Naive B cell (primary cell): ENCODE measurements at places on chromosomes 6 and 20.

- no peak for DNase-seq
These were observed 38.2 kb downstream of the PYGB start for GRCh38 chr20:25285856-25286798.

DNA sequence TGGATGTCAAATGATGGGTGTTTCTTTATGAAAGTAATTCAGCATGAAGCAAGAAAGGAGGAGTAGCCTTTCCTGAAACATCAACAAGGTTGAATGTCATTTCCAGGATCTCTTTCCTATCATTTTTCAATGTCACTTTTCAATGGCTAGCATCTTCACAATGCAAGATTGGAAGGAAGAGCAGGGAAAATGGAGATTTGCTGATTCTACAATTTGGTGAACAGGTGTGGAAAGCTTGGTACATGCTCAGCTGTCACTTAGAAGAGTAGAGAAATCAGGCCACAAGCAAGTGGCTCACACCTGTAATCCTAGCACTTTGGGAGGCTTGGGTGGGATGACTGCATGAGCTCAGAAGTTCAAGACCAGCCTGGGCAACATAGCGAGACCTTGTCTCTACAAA is 112.7 kb upstream of the FERMT1 start:
- DNase-seq: no peak

DNA sequence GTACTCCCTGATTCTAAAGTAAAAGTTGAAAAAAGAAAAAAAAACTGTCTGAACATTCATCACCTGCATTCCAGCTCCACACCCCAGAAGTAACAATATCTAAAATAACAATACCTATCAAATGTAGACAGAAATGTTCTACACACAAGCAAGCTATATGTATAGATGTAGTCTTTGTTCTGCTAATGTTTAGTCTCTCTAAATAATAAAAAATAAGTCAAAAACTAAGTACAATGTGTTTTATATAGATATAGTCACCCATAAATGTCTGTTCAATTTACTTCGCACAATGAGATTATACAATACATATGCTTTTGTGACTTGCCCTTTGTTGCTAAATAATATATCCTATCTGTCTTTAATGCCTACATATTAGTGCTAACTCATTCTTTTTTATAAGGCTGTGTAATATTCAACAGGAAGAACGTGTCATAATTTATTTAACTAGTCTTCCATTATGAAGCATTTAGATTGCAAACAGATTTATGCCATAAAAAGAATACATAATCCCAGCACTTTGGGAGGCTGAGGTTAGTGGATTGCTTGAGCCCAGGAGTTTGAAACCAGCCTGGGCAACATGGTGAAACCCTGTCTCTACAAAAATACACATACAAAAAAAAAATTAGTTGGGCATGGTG is 216.2 kb upstream of the ZNF217 start:
- no peak for DNase-seq

DNA sequence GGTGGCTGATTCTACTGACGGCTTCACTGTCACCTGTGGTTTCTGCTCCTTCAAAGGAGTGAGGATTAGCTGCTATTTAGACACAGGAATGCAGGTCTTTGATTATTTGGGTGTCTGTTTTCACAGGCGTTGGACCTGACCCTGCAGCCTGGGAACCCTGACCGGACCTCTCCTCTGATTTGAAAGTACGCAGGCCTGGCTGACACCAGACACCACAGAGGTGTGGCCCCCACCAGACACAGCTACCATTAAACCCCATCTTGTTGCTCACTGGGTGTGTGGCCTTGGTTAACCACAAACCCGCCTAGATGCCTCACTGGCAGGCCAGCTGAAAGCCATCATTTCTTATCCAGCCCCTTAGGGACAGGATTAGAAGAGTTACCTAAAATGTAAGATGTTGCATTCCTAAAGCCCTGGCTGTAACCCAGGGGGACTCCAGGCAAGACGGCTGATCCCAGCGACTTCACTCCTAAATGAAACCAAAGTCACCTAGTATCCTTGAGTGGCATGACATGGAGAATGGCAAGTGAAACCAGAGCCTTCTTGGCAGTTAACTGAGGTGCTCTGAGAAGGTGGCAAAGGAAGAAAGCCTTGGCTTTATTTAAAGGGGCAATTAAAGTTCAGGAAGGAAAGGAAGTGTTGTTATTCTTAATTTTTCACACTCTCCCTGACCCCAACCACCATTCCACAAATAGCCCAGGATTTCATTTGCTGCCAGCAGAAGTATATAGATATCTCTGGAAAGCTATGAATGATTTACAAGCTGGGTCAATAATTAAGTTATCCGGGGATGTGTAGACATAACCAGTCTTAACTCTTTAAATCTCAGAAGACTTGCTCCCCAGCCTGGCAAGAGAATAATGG is 169.9 kb downstream of the QRSL1 start:
- DNase-seq: no peak

DNA sequence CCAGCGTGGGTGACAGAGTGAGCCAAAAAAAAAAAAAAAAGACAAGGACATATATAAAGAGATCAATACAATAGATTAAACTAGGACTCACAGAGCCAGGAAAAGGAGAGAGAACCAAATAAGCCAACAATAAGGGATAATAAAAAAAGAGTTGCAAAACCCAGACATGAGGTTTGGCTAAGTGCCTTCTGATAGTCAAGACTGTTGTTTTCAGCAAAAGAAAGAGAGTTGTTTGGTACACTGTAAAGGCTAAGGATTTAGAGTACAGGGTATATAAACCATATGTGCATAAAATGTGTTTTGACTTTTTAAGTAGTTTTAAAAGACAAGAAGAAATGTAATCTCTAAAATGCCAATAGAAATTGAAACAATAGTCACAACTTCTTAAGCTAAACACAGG is 42.8 kb downstream of the RPF2 start:
- no peak for DNase-seq

DNA sequence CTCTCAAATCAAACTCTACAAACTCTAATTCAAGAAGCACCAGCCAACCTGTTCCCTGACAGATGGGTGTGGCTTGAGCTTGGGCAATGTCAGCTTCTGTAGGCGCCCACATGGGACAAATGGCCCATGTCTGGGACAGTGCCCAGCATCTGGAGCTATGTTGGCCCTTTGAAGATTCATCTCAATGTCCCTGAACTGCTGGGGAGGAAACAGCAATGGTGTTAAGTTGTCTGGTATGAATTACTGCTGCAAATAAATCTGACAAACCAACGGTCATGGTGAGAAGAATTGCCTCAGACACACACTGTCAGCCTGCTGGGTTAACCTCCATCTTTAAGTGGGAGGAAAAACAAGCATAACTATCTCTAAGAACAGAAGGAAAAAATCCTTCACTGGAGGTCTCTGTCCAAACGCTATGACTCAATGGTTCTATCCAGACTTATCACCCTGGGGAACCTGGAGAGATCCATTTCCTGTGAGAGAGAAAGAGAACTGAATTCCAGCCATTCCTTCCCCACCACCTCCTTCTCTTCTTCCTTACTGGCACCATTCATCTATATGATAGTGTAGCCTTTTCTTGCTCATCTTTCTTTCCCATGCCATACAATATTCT is 274.9 kb downstream of the CDH26 start:
- no peak for DNase-seq

DNA sequence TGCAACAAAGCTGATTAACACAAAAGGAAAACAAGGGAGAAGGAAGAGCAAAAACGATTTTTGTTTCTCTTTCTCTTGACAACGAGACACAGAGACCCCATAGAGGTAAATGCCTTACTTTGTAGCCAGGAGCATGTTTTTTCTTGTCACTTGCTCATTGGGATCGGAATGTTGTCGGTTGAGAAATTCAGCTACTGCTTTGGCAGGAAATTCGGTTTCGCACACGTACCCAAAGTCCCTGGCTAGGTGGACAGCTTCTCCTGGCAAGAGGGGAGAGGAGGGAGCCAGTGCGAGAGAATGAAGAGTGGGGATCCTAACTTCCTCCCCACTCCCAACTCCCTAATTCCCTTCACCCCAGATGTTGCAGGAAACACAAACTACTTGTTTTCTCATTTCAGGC is 14.5 kb downstream of the TFAP2A start:
- no peak for DNase-seq
